Stimulated activated CD4-positive, alpha-beta T cell treated with anti-CD3 and anti-CD28 coated beads, Interleukin-4, amount 100 ng/mL, for 48 hours (primary cell): ENCODE measurements at places on chromosomes 11 and 22.

DNA sequence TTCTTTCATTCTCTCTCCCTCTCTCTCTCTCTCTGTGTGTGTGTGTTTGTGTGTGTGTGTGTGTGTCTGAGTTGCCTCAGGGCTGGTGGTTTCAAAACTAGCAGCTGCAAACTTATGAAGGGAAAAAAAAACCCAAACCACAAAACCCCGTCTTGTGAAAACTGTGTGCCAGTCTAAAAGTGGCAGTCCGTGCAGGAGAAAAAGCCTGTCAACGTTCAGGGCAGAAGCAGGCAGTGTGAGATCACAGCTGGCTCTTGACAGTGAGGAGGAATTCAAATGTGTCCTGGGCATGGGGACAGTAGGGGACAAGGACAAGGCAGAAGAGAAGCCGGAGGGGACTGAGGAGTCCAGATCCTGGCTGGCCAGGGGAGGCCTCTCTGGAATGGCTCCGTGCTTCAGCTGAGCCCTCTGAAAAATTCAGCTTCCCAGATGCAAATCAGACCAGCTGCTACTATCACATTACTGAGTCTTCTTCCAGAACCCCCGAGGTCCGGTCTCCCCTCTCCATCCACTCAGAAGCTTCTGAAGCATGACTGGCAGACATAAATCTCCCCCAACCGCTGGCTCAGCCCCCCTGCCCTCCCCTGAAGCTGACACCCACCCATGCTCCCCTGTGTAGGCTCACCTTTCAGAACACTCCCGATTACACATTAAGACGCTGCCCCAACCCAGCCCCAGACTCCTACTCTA, 31.9 kb downstream of the FLI1 start:
- DNase-seq: no peak

GRCh38 chr11:101797335-101797734, 117.5 kb upstream of the CEP126 start:
- DNase-seq: no peak

DNA sequence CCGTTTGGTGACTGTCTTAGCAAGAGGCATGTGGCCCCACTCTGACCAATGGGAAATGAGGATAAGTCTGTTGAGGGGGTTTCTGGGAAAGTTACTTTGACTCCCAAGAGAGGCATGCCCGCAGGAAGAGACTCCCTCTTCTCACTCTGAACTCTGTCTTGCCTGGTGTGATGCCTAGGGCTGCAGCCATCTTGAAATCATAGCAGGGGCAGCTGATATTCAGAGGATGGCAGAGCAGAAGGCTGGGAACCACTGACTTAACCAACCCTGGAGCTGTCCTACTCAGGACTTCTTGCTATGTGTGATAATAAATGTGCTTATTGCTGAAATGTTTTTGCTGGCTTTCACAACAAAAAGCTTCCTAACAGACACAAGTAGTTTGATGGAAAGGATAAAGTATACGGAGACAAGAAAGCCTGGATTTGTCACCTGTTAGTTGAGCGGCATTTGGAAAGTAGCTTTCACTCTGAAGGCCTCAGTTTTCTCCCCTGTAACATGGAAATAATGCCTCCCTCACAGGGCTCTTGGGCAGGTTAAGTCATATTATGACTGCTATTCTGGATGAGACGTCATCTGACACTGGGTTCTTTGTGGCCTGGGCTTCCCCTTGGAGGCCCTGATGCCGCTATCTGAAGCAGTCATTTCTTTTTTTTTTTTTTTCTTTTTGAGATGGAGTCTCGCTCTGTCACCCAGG, 128.5 kb downstream of the CEP164 start:
- peak; percentile 44 for DNase-seq

- DNase-seq: no peak
Observed at GRCh38 chr11:134544095-134544815, 132.2 kb upstream of the B3GAT1 start.

- peak; percentile 25 for DNase-seq
Observed at GRCh38 chr11:119065369-119065768, 2.2 kb upstream of the VPS11 start.

DNA sequence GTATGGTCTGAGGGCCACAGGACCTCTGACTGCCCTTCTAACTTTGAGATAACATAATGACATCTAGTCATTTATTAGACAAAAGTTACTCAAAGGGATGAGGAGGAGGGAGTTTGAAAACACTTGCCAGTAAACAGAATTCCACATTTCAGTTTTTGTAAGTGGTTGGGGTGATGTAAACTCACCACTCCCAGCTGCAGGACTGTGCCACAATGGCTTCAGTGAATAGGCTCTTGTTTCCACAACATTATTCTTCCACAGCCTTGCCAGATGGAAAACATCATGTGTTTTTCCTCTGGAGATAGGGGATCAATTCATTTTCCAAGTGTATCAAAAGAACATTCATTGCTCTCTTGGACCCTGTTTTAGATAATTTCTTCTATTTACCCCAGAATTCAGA, 147.2 kb upstream of the BDNF start:
- DNase-seq: no peak

- DNase-seq: no peak
Observed at GRCh38 chr22:42176255-42176915, 45.8 kb upstream of the CYP2D6 start.

DNA sequence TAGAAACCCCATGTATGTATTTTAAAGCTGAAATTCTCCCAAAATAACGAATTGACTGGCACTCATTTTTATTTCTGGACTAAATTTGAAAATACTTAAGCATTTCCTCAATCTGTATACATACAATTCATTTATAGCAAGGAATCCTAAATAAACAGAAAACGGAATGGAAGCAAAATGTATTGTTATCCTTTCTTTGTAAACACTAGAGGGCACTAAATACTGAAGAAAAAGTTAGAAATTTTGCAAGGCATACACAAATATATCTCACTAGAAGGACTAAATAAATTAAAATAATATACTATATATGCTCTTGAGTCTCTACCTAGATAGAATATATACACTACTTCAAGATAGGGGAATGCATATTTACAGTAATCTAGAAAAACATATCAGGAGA, 23.1 kb upstream of the ANO5 start:
- no peak for DNase-seq

DNA sequence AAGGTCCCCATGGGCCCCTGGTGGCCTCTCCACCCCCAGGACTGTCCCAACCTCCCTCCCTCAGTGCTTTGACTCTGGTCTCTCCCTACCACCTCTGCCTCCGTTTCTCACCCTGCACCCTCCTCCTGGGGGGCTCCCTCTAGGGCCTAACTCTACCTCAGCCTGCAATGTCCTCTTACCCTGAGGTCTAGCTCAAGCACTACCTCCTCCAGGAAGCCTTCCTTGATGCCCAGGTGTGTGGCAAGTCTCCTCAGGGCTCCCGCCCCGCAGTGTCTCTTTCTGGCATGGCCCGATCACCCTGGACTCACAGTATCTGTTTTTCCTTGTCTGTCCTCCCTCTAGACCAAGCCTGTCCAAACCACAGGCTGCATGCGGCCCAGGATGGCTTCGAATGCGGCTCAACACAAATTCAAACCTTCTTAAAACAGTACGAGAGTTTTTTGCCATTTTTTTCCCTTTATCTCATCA, 90.8 kb downstream of the PHF21B start:
- no peak for DNase-seq

- DNase-seq: peak; percentile 12
Observed at GRCh38 chr22:45208993-45209838, 31.5 kb downstream of the KIAA0930 start.

DNA sequence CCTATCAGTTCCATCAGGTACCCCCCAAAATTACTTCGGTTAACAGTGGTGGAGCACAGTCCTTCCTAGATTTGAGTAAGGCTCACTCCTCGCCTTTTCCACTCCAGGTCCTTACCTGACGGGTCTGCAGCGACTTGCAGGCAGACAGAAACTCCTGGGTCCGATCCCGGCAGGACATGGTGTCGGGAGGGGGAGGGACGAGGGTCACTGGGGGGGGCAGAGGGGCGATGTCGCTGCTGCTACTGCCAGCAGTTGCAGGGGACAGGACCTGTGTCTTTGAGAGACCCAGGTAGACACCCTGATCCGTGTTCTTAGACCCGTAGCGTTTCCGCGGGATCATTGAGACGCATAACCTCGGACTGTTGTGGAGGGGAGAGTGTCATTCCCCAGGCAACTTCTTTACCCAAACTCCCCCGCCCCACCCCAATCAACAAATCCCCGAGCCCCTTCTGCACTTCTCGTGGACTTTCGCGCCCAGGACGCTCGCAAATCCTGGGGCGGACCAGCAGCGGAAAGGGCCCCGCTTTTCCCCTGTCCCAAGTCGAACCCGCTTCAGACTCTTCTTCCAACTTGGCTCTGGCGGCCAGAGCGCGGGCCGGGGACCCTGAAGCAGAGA, 839 bp downstream of the STX5 start:
- no peak for DNase-seq

- no peak for DNase-seq
Observed at GRCh38 chr22:43292630-43293018, 50.5 kb downstream of the SCUBE1 start.

DNA sequence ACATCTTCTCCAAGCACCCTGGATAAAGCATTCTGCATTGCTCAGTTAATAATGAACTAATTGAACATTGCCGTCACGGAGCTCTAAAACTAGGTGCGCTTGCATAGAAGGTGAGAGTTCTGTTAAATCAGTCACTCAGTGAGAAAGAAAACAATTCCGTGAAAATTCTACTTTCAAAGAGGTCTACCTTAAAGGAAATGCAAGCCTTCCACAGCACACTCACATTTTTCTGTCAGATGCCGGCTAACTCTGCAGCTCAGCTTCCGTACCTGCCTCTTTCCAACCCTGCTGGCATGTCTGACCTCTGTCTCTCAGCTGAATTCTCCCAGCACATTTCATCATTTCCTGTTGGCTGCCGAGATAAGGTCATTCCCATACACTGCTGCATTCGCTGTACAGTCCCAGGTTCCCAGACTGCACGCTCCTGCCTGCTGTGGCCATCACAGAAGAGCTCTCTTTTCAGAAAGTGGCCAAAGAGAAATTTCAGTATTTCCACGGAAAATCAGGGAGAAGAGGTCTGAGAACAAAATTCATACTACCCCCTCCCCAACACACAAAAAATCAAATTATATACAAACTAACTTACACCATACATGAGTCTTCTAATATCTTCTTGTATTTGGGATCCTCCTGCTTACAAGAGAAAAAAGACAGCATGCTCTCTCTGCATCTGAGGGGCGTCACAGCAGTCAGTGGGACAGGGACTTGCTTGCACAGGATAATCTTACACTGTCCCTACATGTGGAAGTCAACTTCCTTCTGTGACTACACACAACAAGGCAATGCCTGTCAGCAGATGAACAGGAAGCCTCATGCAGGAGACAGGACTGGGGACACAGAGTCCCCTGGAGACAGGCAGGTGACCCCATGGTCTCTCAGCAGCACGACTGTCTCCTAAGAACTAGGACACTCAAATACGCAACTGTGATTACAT, 55.1 kb downstream of the PACSIN2 start:
- no peak for DNase-seq

DNA sequence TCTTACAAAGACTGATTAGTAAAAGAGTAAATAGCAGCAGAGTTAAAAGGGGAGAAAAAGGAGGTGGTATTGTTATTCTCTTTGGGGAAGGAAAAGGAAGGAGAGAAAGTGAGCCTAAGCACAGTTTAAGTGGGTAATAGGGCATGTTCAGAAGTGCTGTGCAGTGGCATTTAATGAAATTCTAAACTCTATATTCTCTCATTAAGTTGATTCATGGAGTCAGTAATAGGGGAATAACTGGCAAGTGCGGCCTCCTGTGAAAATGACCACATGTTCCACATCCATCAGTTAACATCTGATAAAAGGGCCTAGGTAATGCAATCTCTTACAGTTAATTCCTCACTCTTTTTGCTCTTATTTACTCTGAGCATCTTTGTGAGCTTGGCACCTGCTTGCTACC, 516.7 kb downstream of the JRKL start:
- DNase-seq: no peak

GRCh38 chr22:45949891-45950290, 27.1 kb downstream of the WNT7B start:
- DNase-seq: no peak

GRCh38 chr11:129888451-129888850, 6.9 kb downstream of the NFRKB start:
- no peak for DNase-seq

GRCh38 chr11:8384199-8384821, 120.6 kb upstream of the LMO1 start:
- no peak for DNase-seq

DNA sequence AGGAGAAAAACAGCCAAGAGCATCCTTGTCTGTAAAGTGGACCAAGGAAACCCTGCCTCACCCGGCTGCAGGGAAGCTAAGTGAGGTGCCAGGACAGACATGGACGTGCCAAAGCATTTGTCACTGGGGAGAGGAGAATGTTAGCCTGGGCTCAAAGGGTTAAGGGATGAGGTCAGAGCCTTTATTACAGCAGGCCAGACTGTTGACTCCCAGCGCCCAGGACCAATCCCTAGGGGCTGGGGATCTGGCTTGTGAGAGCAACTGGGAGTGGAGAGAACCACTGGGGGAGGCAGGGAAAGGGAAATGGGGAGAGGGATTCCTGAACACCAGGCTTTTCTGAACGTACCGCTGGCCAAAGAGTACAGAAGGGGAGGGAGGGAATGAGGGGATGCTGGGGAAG, 2.6 kb downstream of the CHRM1 start:
- DNase-seq: no peak

GRCh38 chr11:90221803-90222458, 918 bp downstream of the CHORDC1 start:
- DNase-seq: no peak

DNA sequence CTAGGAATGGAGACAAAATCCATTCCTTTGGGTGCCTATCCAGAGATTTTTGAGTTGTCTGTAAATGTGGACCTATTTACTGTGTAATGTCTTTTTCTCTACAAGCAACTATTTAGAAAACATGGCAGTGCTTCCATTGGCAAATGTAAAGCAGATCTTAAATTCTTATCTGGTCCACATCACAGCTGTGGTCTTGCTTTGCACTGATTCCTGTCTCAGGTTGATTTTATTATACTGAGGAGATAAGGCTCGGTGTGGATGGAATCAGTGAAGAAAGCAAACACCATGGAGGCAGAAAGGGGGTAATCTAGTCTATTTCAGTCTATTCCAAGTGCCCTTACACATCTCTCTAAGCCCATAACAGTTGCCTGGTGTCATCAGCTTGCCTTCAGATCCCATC, 160.5 kb downstream of the NCAM1 start:
- DNase-seq: no peak

DNA sequence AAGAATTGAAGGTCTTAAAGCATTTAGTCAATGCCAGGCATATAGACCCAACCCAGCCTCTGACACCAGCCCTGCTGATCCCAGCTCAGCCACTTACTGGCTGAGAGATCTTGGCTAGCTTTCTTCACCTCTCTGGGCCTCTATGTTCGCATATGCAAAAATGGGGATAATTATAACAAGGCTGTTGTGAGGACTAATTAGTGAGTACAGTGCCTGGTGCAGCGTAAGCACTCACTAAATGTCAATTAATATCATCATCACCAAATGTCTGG, 10.5 kb downstream of the CHST1 start:
- DNase-seq: no peak

- DNase-seq: no peak
Observed at GRCh38 chr11:117929142-117929915, at the start of gene TMPRSS13. Gene TMPRSS13 (minus strand): TSS chr11:117929402. CDS start chr11:117929307, 95 bp downstream.

GRCh38 chr11:47415949-47416472, 7.6 kb downstream of the SLC39A13 start:
- no peak for DNase-seq
